Neuronal stem cell (in vitro differentiated cells): ENCODE measurements at places on chromosomes 2 and 18.

GRCh38 chr2:27914805-27915175, 24.3 kb downstream of the BABAM2 start:
- no peak for DNase-seq
- H3K4me3 ChIP-seq: no peak overlapping the region
- no peaks in the 10 kb centered on the region for H3K36me3 ChIP-seq
- no peaks in the 10 kb centered on the region for H3K4me1 ChIP-seq
- H3K27ac ChIP-seq: no peak overlapping the region

DNA sequence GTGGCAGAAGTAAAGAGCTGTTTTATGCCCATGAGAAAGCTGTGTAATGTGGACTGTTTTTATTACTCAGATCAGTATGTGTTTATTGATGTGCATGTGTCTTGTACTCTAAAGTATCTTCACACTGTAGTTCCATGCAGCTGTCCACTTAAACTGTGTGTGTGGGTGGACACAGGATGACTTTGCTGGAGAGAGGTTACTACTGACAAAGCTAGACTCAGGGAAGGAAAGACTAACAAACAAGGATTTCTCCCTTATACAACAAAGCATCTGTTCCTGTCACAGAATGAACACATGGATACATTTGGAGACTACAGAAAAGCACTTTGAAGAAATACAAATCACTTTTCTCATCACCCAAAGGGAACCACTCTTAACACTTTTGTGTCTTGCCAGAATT, 10.0 kb downstream of the FHOD3 start:
- no peaks in the 10 kb centered on the region for H3K27me3 ChIP-seq
- no peak overlapping the region for H3K4me3 ChIP-seq
- no peaks in the 10 kb centered on the region for H3K36me3 ChIP-seq
- H3K4me1 ChIP-seq: peaks cover 22% of the 10 kb centered on the region
- H3K27ac ChIP-seq: no peak overlapping the region
- no peak for DNase-seq

GRCh38 chr2:158960193-158960592, 8.2 kb upstream of the TANC1 start:
- no peak for DNase-seq
- no peaks in the 10 kb centered on the region for H3K27me3 ChIP-seq
- H3K27ac ChIP-seq: no peak overlapping the region
- H3K36me3 ChIP-seq: no peaks in the 10 kb centered on the region
- peaks cover 3% of the 10 kb centered on the region for H3K4me1 ChIP-seq
- H3K4me3 ChIP-seq: no peak overlapping the region

DNA sequence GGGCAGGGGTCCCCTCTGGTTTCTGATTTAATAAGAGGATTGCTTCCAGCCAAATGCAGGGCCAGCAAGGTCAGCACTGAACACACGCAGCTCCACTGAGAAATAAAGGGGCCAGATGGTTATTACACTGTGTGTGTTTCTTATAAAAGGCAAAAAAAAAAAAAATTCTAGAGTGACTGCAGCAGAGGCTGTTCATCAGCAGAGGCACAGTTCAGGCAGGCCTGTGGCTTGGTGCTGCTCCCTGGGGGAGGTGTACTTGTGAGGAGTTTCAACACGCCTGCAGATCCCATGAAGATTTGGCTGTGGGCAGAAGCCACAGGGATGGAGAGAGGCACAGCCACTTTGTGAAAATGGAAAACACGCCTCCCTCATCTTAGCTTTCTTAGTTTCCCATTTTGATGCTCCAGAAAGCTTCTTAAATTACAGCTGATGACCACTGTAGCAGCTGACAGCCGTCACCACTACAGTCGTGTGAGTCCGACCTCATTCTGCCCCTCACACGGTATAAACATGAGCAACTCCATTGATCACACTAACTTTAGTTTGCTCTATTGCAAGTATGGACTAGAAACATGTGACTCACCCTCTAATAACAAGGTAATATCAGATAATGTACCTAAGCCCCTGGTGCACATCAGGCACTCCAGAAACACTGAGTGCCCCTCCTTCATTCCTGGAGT, 726.5 kb upstream of the RAB6C start:
- no peak overlapping the region for H3K27ac ChIP-seq
- no peaks in the 10 kb centered on the region for H3K36me3 ChIP-seq
